ENCODE measurements at places on chromosomes 2 and 18.

- DNase-seq: no peak
Measured at GRCh38 chr2:134675314-134675713, 43.5 kb downstream of the TMEM163 start.

DNA sequence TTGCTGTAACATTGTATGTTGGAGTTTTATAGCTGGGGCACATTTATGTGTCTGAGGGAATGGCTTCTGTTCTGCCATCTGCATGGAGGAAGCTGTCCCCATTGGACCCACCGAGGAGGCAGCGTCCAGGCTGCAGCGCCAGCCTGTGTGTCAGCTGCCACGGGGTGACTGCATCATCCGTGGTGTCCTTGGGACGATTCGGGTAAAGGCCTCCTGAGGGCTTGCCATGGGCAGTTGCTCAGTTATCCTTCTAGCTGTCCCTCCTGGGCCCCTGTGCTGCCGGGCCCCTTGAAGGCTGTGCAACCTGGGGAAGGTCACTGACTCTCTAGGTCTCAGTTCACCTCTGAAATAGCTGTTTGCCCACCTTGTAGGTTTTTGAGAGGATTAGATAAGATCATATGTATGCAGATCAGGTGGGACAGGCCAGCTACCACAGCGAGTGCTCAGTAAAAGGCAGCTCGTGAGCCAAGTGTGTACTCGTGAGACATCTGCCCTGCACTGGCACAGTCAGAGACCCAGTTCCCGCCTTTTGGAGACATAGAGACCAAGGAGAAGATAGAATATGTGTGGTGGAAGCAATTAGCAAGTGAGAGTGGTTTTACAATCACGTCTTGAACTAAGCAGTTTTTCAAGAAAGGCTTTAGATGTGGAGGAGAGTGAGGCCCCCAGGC lies 10.6 kb downstream of the LDLRAD4 start:
- DNase-seq: no peak

DNA sequence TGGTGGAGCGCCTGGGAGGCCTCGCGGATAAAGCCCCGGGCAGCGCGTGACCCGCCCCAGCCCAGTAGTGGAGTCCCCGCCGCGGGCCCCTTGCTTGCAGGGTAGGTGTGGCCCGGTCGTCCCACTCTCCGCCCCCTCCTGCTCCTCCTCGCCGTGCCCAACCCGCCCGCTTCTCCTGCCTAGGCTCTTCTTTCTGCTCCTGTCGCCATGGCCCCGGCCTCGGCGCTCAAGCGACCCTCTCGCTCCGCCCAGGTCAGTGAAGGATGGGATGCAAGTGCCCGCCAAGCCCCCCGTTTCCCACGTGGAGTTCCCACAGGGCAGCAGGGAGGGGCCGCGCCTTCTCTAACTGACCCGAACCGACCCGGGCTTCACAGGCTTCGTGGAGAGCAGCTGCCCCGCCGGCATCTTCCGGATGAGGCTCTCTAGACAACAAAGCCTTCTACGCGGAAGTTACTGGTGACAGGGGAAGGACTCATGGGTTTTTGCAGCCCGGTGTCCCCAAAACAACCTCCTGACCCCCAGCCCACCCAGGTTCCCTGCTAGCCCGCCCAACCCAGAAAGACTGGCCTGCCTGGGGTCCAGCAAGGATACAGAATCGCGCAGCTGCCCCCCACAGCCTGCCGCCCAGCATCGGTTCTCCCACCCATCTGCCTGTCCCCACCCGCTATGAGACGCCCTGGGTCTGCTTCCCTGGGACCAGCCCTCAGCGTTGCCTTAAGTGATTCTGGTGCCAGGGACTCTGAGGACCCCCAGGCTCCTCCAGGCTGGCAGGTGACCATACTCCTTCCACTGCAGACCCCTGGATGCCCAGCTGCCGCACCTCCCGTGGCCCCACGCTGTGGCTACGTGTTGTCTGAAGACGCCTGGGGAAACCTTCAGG lies 32.8 kb downstream of the TTC32 start:
- peak; percentile 66 for DNase-seq

- DNase-seq: no peak
Measured at GRCh38 chr18:72201032-72201431, 343.1 kb downstream of the CBLN2 start.

Data from stimulated activated naive CD8-positive, alpha-beta T cell treated with anti-CD3 and anti-CD28 coated beads, Interleukin-15, amount 100 ng/mL, for 72 hours (primary cell).